ENCODE measurements at places on chromosomes 4 and X.

DNA sequence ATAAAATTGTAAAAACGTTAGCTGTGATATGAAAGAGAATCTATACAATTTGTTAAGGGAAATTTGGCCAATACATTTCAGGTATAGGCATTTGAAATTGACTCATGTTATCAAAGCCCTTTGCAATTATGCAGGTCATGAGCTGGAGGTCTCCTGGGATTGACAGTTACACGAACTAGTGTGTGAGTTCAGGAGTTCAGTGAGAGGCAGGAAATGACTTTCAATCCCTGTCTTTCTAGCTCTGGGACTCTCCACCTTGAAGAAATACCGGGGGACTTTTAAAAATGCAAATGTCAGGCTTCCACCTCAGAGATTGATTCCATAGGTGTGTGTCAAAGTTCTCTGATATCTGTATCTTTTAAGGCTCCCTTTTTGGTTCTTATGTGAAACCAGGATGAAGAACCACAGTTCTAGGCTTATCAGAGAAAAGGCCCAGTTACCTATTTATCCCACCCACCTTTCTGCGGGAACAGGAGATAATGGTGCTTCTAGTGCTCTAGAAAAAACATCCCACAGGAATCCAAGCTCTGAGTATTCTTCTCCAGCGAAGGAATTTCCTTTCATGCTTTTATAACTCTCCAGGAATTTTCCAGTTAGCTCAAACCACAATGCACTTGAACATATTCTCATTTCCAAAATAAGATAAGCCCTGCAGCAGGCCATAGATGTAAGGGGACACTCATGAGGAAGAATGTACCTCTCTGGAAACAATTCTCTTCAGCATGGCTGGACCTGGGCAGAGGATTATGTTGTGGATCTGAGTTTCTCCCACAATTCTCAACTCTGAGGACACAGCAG, 501.0 kb downstream of the IDS start:
- DNase-seq, result no peak

DNA sequence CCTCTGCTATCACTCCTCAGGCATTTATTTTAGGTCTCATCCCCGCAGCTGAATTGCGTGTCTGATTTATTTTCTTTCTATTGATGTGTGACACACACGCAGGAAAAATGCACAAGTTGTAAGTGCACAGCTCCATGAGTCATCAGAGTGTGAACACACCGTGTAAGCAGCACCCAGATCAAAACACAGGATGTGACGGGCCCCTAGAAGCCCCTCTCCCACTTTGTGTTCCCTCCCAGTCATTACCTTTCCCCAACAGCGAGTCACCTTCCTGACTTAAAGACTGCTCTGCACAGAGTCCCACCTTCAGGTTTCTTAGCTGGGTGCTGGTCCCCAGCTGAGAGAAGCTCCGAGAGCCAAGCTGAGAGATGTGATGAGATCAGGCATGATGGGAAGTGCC, 436.7 kb downstream of the MID1IP1 start:
- DNase-seq, result no peak

DNA sequence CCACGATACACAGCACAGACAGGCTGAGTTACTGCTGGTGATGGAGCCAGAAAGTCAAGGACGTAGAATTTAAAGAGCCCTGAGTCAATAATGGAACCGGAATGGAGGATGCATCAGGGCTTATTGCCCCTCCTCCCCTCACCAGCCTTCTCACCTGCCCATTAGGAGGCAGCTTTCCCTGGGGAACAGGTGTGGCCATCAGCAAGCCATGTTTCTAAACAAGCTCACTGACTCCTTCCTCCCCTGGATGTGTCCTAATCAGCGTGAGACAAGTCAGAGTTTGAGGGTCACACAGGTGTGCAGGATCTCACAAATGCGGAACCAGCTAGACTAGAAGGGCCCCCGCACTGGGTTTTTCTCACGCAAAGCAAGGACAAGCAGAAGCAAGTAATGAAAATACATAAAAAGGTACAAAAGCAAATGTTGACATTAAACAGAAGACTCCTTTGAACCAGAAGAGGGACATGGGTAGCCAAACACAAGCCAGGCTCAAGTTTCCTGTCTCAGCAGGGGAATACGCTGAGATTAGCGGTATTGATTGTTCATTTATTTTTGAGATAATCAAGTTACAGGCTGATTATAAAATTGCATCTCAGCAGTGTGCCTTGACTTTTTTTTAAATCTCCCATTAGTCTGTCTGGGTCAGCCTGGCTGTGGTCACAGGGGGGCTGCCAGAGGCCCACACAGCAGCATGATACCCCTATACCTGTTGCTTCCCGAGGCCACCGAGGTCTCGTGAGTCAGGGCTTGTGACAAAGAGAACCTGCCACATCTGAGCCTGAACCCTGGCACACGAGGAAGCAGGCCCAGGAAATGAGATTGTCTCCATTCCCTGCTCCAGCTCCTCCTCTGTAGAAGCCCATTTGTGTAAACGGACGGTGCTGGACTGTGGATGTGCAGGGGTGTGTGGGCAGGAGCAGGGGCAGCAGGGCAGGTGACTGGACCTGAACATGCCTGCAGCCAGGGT, 37.4 kb downstream of the CCKAR start:
- no peak for DNase-seq

- peak; percentile 19 for DNase-seq
These were observed 32.5 kb downstream of the DLG3 start for GRCh38 chrX:70476934-70477733.

- no peak for DNase-seq
These were observed 178.3 kb downstream of the RASL11B start for GRCh38 chr4:53040459-53040815.

GRCh38 chrX:6770936-6771335, 236.0 kb upstream of the VCX3A start:
- DNase-seq, result no peak

- no peak for DNase-seq
These were observed 80.5 kb upstream of the GALNT7 start for GRCh38 chr4:173088144-173088543.

- no peak for DNase-seq
These were observed 27.6 kb downstream of the INTU start for GRCh38 chr4:127660284-127660885.

DNA sequence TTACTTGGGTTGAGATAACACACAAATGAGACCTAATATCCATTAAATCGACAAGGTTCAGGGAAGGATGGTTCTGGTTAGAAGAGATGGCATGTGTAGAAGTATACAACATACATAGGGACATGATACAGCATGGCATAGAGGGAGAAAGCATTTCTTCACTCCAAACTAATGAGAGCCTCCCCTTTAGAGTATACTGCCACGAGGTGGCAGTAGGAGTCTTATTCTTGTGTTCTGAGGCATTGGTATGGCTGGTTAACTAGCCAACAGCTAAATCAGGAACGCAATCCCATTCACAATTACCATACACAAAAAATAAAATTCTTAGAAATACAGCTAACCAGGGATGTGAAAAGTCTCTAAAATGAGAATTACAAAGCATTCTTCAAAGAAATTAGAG, 29.1 kb upstream of the TRO start:
- no peak for DNase-seq

DNA sequence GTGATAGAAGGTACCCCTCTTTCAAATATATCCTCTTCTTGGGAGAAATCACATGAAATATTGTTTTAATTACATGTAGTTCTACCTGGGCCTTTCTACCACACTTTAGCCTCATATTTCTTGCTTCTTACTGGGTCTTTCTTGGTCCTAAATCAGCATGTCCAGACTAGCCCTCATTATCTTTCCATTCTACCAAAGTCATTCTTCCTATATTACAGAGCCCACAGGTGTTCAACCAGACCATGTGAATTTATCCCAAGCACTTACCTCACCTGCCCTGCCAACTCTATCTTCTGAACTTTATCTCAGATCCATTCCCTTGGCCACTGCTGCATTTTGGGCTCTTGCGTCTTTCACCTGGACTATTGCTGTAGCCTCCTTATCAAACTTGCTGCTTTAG, 11.8 kb upstream of the SOWAHB start:
- DNase-seq, result no peak

DNA sequence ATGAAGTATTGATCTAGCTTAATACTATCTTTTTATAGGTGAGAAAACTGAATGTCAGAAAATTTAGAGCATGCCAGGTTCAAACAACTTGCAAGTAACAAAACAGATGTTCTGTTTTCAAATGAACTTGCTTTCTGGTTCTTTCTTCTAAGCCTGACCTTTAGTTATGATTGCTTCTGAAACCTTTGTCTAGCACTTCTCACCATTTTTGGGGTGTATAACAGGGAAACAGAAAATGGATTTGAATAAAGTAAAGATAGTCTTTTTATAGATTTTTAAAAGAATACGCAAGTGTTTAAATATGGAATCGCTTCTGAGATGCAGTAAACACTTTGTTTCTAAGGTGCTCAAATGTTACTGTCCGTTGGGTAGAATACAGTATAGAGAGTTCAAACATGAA, 687.2 kb upstream of the CPEB2 start:
- no peak for DNase-seq

GRCh38 chr4:7199129-7199725, 6.9 kb downstream of the SORCS2 start:
- DNase-seq, result no peak

DNA sequence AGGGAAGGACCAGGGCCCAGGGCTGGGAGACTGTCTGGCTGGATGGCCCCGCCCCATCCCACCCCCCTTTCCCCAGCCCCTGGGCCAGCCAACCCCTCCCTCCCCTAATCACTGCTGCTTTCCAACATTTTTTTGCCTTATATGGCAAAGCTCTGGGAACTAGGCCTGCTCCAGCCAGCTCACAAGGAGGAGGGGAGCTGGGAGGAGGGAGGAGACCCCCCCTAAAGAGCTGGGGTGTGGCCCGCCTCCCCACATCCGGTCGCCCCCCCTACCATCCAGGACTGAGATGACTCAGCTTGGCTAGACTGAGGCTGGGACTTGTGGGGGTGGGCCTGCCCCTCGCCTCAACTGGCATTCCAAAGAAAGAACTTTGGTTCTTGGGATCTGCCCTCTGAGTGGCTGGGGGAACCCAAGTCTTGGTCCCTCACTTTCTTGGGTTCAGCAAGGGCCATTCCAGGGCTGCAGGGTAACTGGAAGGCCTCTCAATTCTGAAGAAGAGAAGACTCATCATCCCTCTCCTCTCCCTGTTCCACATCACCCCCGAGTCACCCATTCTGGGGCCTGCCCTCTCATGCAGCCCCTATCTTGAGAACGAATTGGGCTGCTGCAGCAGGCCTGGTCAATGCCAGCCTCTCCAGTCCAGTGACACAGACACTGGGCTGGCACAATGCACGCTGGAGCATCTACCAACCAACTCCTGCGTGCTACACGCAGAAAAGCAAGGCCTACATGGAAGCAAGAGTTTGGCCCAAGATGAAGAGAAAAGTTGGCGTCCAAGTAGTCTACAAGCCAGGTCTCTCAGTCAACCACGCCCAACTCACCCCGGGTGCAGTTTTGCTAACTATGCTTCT, 4.8 kb downstream of the FLNA start:
- peak; percentile 80 for DNase-seq

DNA sequence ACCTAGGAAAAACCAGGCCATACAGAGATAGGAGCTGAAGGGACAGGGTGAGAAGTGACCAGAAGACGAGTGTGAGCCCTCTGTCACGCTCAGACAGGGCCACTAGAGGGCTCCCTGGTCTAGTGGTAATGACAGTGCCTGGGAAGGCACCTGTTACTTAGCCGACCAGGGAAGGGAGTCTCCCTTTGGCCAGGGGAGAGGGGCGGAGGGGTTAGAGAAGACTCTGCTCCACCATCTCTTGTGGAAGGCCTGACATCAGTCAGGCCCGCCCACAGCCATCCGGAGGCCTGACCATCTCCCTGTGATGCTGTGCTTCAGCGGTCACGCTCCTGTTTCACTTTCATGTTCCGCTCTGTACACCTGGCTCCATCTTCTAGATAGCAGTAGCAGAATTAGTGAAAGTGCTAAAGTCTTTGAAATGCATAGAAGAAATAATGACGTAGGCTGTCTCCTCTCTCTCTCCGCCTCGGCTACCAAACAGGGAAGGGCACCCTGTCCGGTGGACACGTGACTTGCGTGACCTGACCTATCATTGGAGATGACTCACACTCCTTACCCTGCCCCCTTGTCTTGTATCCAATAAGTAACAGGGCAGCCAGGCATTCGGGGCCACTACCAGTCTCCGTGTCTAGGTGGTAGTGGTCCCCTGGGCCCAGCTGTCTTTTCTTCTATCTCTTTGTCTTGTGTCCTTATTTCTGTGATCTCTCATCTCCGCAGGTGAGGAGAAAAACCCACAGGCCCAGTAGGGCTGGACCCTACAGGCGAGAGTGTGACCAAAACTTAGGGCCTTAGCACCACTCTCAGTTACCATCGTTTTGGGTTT, 26.7 kb downstream of the HTT-AS start:
- DNase-seq, result peak; percentile 86

DNA sequence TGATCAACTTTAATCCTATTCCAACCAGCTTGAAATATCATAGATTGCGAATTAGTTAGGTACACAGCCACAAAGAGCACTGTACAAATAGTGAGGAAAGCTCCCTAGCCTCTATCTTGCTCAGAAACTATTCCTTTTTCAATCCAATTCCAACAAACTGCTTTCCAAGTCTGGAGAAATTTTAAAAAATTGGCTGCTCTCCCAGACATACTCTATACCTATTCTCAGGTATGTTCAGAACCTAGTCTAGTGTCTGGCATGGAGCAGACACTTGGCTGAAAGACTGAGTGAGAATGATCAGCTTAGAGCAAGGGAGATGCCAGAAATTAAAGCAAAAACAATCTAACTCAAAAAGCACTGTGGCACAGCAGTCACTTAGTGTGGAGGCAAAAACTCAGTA, 105.9 kb downstream of the SLC10A7 start:
- no peak for DNase-seq

DNA sequence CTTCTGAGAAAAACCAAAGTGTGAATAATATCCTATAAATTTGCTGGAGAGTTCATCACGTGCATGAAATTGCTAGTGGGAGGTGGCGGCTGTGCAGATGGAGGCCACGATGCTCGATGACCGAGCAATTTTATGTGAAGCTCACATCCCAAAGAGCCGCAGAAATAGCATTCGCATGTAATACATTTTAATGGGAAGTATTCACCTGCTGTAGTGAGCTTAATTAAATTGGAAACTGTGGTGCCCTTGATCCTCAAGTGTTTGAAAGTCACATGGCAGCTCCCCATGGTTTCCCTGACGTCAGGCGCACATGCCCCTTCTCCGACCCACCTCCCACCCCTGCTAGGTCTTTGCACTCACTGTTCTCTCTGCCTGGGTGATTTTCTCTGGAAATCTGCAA, 136.8 kb downstream of the STK32B start:
- DNase-seq, result no peak

DNA sequence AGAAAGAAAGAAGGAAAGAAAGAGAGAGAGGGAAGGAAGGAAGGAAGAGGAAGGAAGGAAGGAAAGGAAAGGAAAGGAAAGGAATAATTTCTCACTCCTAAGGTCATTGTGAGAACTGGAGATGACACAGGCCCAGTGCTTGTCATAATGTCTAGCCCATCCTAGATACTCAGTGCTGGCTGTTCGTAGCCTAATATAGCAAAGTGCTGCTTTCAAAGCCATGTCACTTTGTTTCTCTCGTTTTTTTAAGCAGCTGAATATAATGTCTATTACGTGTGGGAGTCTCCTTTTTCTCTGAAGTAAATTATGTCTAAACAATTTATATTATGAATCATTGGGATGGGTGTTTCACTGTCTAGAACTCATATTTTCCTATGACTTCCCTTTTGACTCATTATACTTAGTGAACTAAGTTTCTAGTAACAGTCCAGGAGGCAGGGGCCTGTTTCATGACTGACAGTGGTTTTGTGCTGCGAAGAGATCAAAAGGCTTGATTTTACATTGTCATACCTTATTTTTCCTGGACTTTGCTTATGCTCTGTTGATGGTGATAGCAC, 327.0 kb upstream of the ZFP42 start:
- DNase-seq, result no peak

- DNase-seq, result no peak
These were observed 261.4 kb downstream of the LDB2 start for GRCh38 chr4:16636912-16637630.

- no peak for DNase-seq
These were observed 72.9 kb downstream of the ADAMTS3 start for GRCh38 chr4:72496119-72496518.
